A549 treated with CpdA at 1 μM for 4 hours (cell line): ENCODE measurements at places on chromosomes 2 and 18. TPM values are rescaled to one million over a fixed set of nuclear protein-coding genes. Genes with fewer than 3 reads are reported as not detected.

UGT1A5 gene
- total RNA-seq, result not detected in 5 replicates

LINC00305 gene
- not detected in 5 replicates for total RNA-seq

CHST9 gene
- total RNA-seq, result not detected in 5 replicates

LYG2 gene
- not detected in 5 replicates for total RNA-seq

ASTL gene
- not detected in 5 replicates for total RNA-seq

LCT gene
- total RNA-seq, result 0.03 to 0.05 TPM (median 0.03 TPM) in 3 of 5 replicates, not detected in the others

MTIF2 gene
- total RNA-seq, result 40.2 to 51.0 TPM (median 43.4 TPM) in 5 replicates

SFTPB gene
- 0.09 to 0.29 TPM (median 0.20 TPM) in 4 of 5 replicates, not detected in the other for total RNA-seq

ACSL3 gene
- total RNA-seq, result 80.5 to 114 TPM (median 92.6 TPM) in 5 replicates

POTEI gene
- 0.01 TPM in 1 of 5 replicates, not detected in the others for total RNA-seq

TACR1 gene
- 0.09 to 0.35 TPM (median 0.15 TPM) in 5 replicates for total RNA-seq

CXCR1 gene
- not detected in 5 replicates for total RNA-seq

STON1 gene
- 0.23 to 0.46 TPM (median 0.35 TPM) in 4 of 5 replicates, not detected in the other for total RNA-seq

ARHGEF33 gene
- total RNA-seq, result 0.02 to 0.11 TPM (median 0.03 TPM) in 3 of 5 replicates, not detected in the others

DIPK1C gene
- not detected in 5 replicates for total RNA-seq

GREB1L gene
- total RNA-seq, result 1.3 to 2.6 TPM (median 2.1 TPM) in 5 replicates

FAHD2B gene
- 10.3 to 14.2 TPM (median 11.7 TPM) in 5 replicates for total RNA-seq

EFHD1 gene
- total RNA-seq, result 1.6 to 2.4 TPM (median 2.3 TPM) in 5 replicates

BCL2L11 gene
- total RNA-seq, result 6.2 to 11.4 TPM (median 9.0 TPM) in 5 replicates

CFAP65 gene
- total RNA-seq, result 0.10 to 0.34 TPM (median 0.14 TPM) in 5 replicates

ZDBF2 gene
- total RNA-seq, result 0.86 to 1.6 TPM (median 1.2 TPM) in 5 replicates

FABP1 gene
- total RNA-seq, result 0.51 TPM in 1 of 5 replicates, not detected in the others

TLX2 gene
- total RNA-seq, result 0.12 to 0.54 TPM (median 0.29 TPM) in 5 replicates

UGT1A8 gene
- total RNA-seq, result 0.03 to 0.08 TPM in 2 of 5 replicates, not detected in the others

IKZF2 gene
- total RNA-seq, result 0.07 to 0.18 TPM (median 0.13 TPM) in 5 replicates

PRPF40A gene
- total RNA-seq, result 64.8 to 93.4 TPM (median 85.7 TPM) in 5 replicates

IL1F10 gene
- total RNA-seq, result not detected in 5 replicates

FNDC4 gene
- total RNA-seq, result 3.3 to 4.6 TPM (median 4.0 TPM) in 5 replicates

SERPINB7 gene
- total RNA-seq, result 1.7 to 3.3 TPM (median 2.8 TPM) in 5 replicates
